ENCODE measurements at places on chromosomes 7 and 10. TPM values are rescaled to one million over a fixed set of nuclear protein-coding genes. Genes with fewer than 3 reads are reported as not detected.

LIPN gene
- not detected for total RNA-seq

MSS51 gene
- total RNA-seq: 0.15 TPM

FEZF1 gene
- total RNA-seq: not detected

MALRD1 gene
- total RNA-seq: 0.17 TPM

CAPZA2 gene
- 47.6 TPM for total RNA-seq

PSTK gene
- total RNA-seq: 3.5 TPM

TMEM178B gene
- under 0.01 TPM for total RNA-seq

ATOH7 gene
- total RNA-seq: not detected

PLXDC2 gene
- 4.9 TPM for total RNA-seq

SYT15B gene
- total RNA-seq: under 0.01 TPM

ACTR3C gene
- total RNA-seq: 0.17 TPM

NRF1 gene
- total RNA-seq: 7.3 TPM

MMP21 gene
- not detected for total RNA-seq

Data from bronchus fibroblast of lung (primary cell).